ENCODE measurements at places on chromosomes 5 and 9.

- no peak for DNase-seq
Observed at GRCh38 chr9:91567642-91568274, 144.1 kb upstream of the NFIL3 start.

DNA sequence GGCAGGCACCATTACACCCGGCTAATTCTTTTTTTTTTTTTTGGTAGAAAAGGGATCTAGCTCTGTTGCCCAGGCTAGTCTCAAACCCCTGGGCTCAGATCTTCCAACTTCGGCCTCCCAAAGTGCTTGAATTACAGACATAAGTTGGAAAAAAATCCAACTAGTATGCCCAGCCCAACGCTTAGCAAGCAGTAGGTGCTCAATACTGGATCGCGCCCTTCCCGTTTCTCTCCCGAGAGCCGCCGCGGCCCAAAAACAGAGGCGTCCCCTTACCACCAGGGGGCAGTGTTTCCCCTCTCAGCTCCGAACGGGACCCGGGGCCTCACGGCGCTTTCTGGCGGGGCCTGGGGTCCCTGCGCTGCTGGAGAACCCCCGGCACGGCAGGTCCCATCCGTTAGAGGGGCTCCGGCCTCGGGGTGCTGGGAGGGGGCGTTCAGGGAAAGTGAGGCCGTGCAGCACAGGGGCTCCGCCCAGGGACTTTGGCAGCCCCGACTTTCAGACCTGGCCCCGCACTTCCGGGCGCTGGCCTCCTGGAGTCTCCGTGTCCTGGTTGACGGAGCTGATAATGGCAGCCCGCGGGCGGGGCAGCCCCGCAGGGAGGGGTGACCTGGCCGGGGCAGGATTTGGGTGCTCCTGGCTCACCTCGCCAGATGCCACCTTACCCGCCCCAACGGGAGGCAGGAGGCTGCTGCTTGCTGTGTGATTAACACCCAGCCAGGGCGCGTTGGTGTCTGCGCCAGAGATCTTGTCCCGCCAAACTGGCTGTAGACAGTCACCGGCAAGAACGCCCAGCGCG is 15.2 kb downstream of the PTGES start:
- DNase-seq: peak; percentile 75

DNA sequence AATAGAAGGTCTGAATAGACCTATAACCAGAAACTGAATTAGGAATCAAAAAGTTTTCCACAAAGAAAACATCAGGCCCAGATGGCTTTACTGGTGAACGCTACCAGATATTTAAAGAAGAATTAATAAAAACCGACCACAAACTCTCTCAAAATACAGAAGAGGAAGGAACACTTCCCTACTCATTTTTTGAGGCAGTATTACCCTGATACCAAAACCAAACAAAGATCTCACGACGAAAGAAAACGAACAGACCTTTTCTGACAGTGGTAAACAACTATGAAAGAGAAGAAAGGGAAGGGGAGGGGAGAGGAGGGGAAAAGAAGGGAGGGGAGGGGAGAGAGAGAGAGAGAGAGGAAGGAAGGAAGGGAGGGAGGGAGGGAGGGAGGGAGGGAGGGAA is 13.5 kb downstream of the B4GALT1 start:
- DNase-seq: no peak

DNA sequence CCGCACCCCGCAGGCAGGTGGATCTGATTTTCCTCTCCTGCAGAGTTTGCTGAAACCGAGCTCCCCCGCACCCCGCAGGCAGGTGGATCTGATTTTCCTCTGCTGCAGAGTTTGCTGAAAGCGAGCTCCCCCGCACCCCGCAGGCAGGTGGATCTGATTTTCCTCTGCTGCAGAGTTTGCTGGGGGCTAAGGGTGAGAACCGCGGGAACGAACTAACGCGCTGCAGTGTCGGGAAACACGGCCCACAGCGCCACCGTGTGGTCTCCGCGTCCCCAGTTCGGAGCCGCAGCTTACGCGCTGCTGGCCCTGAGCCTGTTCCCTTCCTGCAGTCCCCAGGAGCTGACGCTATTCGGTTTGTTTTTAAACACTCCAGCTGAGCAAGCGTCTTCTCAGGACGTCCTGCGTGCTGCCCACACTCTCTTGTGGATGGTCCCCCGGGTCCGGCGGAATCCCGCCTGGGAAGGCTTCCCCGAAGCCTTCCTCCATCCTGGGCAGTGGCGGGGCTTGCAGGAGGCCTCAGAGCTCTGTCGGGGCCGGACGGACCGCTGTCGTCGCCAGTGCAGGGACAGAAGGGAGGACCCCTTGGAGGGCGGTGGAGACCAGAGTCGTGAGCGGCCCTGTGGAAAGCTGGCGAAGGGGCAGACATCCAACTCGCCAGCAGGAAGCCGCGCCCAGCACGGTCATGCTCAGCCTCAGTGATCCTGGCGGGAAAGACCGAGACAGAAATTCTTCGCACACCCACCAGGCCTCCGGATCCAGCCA is 121.2 kb upstream of the LPCAT1 start:
- DNase-seq: peak; percentile 77

GRCh38 chr9:91160599-91161464 is 200.9 kb downstream of the AUH start:
- no peak for DNase-seq

DNA sequence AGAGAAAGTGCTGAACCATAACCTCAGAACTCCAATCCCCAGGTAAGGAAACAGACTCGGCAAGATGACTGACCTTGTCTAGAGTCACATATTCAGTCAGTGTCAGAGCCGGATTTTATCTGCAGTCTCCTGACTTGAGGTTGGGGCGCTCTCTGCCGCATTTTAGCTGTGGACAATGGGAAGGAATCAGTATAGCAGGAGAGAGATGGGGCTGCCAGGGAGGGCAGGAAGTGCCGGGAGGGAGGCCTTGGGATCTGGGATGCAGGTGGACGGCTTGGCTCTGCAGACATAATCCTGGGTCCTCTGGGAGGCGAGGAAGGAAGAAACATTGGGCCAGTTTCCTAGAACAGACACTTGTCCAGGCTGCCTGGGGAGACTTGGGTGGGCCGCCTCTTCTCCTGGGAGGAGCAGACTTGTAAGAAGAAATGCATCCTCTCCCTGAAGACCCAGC is 39.7 kb upstream of the COL15A1 start:
- no peak for DNase-seq

- peak; percentile 55 for DNase-seq
Observed at GRCh38 chr9:127347831-127348776, 48.9 kb upstream of the SLC2A8 start.

- DNase-seq: no peak
Observed at GRCh38 chr5:110031402-110032140, 341.8 kb downstream of the MAN2A1 start.

DNA sequence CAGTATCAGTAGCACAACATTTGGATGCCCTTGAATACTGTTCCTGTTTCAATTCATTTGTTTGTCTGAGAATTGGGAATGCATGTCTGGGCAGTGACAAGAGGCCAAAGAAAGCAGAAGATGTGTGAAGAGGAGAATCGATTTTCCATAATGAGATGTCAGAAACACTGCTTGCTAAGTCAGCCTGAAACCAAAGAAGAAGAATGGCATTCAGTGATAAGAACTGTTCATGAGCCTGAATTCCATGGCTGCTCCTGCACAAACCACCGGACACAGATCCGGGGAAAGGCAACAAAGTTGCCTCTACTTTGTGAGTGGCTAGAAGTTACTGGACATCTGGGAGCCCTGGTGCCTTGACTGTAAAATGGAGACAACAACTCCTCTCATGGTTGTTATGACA is 207.2 kb upstream of the RASEF start:
- no peak for DNase-seq

DNA sequence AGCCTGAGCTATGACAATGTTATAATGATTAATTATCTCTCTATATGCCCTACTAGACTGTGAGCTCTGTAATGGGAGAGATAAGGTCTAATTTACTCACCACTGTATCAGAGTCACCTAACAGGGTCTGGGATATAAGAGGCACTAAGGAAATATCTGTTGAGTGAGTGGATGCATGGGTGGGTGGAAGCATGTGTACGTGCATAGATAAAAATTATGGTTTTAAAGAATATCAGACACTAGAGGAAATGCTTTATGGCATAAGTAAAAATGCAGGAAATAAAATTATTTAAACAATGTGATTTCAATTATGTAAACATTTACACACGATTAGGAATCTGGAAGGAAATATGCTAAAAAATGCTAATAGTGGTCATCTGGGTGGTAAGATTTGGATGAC is 137.8 kb downstream of the SPOCK1 start:
- DNase-seq: peak; percentile 77

- no peak for DNase-seq
Observed at GRCh38 chr9:101787891-101788290, 49.4 kb upstream of the GRIN3A start.

GRCh38 chr9:125763394-125763801 is 16.2 kb downstream of the PBX3 start:
- DNase-seq: peak; percentile 15

GRCh38 chr9:96344458-96345180 is 38.9 kb downstream of the SLC35D2 start:
- DNase-seq: peak; percentile 82

DNA sequence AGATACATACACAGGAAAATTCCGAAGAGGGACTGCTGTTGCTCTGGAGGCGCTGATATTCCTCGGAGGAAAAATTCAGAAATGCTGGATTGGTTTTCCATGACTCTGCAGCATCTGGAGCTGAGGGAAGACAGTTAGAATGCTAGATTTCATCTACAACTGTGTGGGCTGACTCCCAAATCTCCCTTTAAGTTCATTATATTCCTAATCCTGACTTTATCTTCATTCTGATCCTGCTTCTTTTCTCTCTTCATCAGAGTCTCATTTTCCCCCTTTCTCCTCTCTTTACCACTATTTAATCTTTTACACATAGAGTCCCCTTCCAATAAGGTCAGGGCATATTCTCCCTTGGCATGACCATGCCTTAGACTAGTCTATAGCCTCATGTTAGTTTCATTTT is at the start of gene OR1N1:
TSS of gene OR1N1 (minus strand) at position 101 of the 400 bp plus-strand sequence. CDS start at position 101, 0 bp downstream.
- DNase-seq: no peak

GRCh38 chr5:68999181-68999580 is 94.6 kb upstream of the SLC30A5 start:
- DNase-seq: no peak

DNA sequence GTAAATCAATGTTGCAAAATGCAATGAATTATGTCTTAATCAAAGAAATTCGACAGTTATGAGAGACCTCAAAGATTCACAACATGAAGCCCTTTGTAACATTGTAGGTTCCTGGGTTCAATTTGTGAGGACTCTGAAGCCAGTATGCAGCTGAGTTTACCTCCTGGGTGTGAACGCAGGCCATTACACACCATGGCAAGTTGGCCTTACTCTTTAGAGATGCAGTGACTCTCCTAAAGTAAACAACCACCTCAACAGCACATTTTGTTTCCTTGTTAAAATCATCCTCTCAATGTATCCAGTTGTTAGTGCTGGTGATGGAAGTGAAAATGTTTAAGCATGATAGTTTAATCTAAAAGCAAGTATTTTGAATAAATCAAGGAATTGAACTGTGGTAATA is 73.8 kb downstream of the JAKMIP2 start:
- DNase-seq: no peak

GRCh38 chr5:23157169-23157568 is 304.0 kb upstream of the CDH12 start:
- no peak for DNase-seq

DNA sequence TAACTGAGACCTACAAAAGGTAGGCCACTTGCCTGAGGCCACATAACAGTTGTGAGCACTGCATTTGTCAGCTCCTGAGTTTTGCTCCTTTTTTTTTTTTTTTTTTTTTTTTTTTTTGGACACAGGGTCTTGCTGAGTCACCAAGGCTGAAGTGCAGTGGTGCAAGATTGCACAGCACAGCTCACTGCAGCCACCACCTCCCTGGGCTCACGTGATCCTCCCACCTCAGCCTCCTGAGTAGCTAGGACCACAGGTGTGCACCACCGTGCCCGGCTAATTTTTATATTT is 37.1 kb downstream of the LAMC3 start:
- peak; percentile 13 for DNase-seq

DNA sequence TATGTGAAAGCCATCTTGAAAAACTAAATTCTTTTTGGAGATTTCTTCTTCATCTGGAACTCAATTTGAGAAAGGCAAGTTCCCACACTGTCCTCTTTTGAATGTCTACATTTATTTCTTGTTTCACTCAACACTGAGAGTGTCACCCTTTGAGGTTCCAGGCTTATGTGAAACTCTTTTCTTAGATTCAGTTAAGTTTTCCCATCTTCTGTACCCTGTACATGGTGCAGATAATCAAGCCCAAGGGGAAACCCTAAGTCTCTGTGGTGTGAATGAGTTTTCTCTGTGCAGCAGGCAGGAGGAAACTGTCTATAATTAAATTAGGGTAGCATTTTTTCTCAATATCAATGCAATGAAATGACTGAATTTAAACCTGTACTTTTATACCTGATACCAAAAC is 72.3 kb upstream of the PRLR start:
- DNase-seq: no peak

DNA sequence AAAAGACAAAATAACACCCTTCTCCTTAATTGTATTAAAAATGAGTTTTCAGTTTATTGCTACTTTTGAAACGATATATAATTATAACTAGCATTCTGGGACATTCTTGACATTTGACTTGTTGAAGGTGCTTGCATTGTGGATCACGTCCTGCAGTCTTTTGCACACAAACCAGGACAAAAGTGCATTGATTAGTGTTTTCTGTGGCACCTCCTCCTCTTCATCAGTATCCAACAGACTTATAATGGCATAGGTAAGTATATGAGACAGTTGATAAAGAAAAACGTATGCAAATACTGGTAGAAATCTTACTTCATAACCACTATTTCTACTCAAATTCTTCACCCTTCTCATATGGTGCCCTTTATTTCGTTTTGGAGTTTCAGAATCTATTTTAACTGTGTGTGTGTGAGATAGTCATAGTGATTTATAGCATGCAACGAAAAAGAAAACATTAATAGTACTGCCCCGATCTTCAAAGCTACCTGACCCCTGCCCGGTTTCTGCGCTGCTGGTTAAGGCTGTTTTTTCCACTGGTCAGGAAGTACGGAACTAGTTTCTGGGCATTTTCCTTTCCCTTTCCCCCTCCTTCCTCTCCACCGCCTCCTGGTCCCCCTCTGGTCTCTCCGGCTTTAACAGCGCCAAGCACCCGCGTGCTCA is 639 bp upstream of the RASA1 start:
- DNase-seq: no peak

DNA sequence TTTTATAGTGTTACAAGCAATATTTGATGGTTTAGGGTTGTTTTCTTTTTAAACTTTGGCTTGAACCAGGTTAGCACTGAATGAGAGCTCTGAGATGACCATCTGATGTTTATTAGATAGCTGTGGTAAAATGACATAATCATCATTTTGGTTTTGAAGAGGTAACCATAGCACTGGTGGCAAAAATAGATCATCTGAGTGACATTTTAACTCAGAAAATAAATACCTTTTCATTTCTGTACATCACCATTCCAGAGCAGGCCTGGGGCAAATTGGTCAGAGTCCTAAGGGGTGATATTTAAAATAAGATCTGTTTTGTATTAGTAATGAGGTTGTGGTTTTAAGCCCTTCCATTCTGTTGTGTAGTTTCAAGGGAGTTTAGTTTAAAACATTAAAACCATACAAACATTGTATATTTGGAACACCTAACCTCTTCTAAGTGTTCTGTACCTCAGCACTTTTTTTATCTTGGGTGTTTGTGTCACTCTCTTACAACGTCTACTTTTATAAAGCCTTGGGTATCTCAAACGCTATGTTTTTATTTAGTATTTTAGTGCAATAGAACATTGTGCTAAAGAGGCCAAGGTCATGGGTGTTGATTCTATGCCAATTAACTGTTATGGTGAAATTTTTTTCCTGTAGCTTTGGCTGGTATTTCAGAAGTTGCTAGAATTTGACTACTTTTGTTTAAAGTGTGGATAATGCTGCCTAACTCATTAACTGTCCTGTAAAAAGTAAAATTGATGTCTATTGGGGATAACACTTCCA is 166.1 kb downstream of the CD180 start:
- DNase-seq: peak; percentile 29
